ENCODE measurements at places on chromosomes 4 and X.
A peak's percentile ranks its signal among the peaks of the same experiment; 100 is the strongest.

GRCh38 chr4:155615081-155615887, 51.4 kb upstream of the GUCY1A1 start:
- no peak for DNase-seq

GRCh38 chrX:24231641-24232179, 82.2 kb downstream of the SUPT20HL2 start:
- no peak for DNase-seq

- no peak for DNase-seq
Measured at GRCh38 chr4:147749811-147750321, 18.0 kb downstream of the ARHGAP10 start.

DNA sequence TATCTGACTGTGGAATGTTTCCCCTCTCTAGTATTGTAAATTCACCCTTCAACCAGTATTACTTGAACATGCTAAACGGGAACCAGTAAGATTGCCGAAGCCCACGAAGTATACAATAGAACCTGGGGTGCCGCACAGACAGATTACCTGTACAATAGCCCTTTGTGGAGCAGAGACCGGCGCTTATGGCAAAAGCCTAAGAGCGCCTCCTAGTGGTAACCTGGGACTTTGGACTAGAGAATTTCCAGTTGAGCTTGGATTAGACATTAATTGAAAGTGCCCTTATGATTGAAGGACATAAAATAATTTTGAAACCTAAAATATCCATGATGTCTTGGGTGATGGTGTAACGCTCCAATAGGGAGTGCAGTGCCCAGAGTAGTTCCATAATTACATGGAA, 14.1 kb downstream of the ZNF157 start:
- peak; percentile 70 for DNase-seq

DNA sequence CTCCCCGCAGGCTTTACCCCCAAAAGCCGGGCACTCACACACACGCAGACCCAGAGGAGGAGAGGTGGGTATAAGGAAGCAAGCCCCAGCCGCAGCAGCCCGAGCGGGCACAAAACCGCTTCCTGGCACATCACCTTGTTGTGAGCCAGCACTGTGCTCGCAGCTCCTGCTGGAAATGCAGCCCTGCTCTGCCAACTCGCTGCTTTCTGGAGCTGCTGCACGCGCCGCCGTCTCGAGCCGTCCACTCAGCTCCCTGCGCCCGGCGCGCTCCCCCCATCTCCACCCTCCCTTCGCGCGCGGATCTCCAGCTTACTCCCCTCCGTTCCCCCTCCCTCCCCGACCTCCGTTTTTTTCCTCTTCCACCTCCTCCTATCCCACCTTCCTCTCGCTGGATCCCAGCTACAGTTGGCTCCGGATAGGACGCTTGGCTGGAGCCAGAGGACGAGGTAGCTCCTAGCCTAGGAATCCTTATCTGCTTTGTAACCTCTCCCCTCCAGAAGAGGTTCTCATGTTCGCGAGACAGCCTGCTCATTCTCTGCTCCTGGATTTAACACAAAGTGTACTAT, at the start of gene SPOCK3:
SPOCK3 (minus strand) TSS at position 179 of the 566 bp plus-strand sequence.
- no peak for DNase-seq

DNA sequence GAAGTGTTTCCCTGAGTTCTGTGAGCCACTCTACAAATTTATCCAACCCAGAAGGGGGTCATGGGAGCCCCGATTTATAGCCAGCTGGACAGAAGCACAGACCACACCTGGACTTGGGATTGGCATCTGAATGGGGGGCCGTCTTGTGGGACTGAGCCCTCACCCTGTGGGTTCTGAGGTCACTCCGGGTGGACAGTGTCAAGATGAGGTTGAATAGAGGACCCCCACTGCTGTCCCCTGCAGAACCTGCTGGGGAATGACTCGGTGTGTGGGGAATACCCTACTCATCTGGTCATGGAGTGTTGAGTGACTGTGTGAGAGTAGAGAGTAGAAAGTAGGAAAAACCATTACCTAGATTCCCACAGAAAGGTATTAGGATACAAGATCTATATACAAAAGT, 67.5 kb downstream of the ZFYVE28 start:
- no peak for DNase-seq

DNA sequence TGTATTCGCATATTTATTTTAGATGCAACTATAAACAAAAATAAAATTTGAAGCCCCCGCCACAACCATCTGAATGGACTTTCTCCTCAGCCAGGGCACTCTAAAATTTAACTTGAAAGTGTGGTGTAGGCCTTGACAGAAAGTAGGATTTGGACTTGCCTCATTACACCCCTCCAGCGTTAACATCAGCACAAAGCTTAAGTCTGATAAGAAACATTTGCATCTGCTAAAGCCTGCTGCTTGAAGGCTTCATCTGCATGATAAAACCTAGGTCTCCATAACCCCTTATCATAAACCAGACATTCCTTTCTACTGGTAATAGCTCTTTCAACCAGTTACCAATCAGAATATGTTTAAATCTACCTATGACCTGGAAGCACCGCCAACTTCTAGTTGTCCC, 1046.5 kb downstream of the FAT4 start:
- no peak for DNase-seq

GRCh38 chrX:152445926-152446325, 5.2 kb downstream of the GABRA3 start:
- DNase-seq: no peak

- no peak for DNase-seq
Measured at GRCh38 chr4:144489831-144490230, 156.1 kb upstream of the HHIP start.

GRCh38 chr4:106366026-106366425, 2.6 kb downstream of the GIMD1 start:
- DNase-seq: no peak

DNA sequence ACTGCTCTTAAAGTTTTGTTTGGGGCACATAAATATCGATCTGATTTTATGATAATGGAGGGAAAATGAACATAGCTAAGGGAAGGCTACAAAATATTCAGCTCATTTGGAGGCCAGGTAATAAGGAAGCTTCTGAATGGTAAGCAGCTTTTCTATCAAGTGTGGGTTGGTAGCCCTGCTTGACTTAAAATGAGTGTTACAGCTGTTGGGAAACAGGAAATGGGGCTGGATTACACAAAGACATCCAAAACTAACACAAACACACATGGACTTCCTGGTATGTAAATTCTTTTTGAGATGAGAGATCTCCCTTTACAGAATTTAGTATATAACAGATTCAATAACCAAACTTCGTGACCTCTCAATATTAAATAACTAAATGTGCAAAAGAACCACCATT, 58.0 kb downstream of the FGF16 start:
- no peak for DNase-seq

GRCh38 chr4:75289914-75290582, 224.2 kb downstream of the RCHY1 start:
- no peak for DNase-seq

DNA sequence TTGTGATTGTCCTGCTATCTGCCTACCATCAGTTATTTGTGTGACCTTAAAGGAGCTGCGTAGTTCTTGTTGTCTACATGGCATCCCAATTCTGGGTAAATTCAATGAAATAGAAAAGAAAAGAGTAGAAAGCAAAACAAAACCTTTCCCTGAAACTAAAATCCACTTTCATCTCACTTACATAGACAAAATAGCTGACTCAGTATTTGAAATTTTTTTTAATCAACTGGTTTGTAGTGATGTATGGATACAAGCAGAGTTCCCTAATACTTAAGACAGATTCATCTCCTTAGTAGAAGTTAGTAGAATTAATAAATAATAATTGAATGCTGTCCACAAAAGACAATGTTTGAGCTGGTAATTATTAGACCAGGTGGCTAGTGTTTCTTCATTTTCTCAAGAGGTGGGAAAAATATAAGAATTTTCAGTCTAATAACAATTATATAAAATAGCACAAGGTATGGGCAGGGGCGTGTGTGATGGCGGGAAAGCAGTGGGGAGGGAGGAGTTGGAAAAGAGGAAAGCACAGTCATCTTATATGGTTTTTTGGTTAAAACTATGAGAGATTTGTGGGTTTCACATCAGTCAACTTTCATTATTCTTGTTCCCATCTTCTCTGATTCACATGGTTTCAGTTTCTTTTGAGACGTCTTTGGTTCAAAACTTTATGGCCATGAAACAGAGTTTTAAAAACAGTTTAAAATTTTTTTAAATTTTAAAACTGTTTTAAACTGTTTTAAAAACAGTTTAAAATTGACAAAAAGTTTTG, 275.2 kb downstream of the SPRY1 start:
- DNase-seq: no peak

DNA sequence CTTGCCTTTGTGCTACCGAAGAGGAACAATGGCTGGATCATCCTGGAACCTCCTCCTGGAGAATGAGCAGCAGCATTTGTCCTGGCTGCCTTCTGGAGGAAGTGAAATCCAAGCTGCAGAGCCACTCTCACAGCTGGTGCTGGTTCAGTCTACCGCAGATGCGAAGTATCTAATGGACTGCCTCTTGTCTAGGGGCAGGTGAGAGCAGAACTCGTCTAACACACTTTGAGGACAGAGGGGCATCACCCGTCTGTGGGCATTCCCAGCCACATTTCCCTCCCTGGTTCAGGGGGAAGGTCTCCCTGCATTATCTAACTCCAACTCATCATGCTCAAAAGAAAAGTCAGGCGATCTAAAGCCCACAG, 338.2 kb upstream of the GATB start:
- no peak for DNase-seq

GRCh38 chr4:185734214-185734613, 77.8 kb downstream of the SORBS2 start:
- no peak for DNase-seq

DNA sequence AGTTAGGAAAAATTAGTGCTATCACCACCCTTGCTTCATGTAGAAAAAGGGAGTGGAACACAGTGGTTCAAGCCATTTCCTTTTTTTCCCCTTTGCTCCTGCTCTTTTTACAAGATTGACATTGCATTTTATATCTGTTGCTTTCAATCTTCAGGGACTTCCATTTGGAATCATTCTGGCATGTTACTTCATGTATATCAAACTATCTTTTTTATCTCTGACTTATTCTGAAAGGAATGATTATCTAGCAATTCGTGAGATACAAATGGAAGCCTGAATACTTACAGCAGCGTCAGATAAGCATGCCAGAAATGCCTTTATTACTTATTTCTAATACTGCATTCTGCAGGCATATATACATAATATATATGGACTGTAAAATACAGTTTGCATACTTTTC, 20.4 kb downstream of the ADGRL3 start:
- DNase-seq: no peak

GRCh38 chr4:3111461-3111860, 37.0 kb downstream of the HTT start:
- no peak for DNase-seq

DNA sequence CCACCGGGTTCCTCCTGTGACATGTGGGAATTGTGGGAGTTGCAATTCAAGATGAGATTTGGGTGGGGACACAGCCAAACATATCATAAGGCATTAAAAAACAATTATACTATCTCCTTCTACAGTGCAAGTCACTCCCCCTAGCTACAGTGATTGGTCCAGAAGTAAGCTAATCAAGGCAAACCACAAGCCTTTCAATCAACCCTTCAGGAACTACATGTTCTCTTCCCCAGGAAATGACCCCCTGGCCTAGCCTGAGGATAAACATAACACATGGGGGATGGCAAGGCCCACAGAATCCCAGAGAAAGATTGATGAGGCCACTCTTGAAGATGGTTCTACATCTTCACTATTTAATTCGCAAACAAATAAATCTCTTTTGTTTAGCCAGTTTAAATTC, 25.2 kb upstream of the FAM241A start:
- DNase-seq: no peak

DNA sequence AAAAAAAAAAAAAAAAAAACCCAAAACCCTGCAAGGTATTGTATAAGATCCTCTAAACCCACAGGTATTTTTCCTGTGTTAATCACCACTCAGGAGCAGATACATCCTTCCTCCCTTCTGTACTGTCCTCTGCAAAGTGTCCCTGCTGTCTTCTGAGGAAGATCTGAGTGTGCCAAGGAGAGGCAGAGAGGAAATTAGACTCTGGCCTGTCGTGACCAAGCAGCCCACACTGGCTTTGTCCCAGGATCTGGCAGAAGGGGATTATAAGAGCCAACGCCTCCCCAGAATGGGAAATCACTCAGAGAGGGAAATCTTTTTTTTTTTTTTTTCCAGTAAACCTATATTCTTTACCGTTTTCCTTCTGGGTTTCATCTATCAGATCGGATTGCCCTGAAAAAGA, 39.6 kb downstream of the PTCHD1 start:
- DNase-seq: no peak

DNA sequence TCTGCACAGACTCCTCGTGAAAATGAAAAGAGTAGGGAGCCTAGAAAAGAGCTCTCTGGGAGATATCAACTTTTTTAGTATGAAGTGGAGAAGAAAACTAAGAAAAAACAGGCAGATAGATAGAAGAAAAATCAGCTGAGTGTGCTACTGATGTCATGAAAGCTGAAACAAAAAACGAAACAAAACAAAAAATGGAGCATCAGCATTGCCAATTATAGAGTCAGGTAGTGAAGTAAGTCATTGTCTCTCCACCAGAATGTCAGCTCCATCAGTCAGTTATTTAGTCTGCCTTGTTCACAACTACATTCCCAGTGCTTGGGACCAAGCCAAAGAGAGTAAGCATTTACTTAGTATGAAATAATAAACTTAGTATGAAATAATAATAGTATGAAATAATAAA, 595.1 kb downstream of the STPG2 start:
- DNase-seq: no peak

- DNase-seq: no peak
Measured at GRCh38 chr4:167713756-167714155, 378.6 kb upstream of the ANXA10 start.

DNA sequence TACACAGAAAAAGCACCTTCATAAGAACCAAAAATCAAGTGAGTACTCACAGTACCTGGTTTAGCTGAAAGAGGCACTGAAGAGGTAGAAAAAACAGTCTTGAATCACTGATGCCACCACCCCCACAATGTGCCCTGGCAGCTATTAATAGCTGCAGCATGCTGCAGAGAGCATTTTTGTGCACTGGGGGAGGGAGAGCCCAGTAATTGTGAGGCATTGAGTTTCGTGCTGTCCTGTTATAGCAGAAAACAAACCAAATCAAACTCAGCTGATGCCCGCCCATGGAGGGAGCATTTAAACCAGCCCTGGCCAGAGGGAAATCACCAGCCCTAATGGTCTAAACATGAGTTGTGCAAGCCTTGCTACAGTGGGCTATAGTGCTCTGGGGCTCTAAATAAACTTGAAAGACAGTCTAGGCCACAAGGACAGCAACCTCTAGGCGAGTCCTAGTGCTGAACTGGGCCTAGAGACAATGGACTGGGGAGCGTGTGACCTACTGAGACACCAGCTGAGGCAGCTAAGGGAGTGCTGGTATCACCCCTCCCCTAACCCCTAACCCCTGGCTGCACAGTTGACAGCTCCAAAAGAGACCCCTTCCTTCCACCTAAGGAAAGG, 106.3 kb upstream of the TMLHE start:
- DNase-seq: no peak

DNA sequence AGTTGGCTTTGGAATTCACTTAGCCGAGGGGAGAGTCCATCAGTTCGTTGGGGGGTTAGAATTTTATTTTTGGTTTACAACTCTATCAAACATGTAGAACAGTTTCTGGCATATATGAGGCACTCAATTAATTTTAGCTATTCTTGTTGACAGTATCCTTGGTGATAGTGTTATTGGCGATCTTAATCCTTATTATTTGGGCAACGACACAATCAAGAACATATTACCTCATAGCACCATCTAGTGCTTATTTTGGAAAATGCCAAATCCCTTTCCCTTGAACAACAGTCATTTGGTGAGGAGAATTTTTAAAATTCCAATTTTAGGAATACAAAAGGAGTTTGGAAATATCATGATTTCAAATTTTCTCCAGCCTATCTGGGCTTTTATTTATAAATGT, 17.9 kb upstream of the PGRMC1 start:
- DNase-seq: no peak

- DNase-seq: no peak
Measured at GRCh38 chr4:185524888-185525863, 10.1 kb downstream of the PDLIM3 start.

GRCh38 chrX:103919270-103919637, 43.2 kb upstream of the TMSB15B start:
- no peak for DNase-seq
